ENCODE measurements at places on chromosomes 7 and 10.

DNA sequence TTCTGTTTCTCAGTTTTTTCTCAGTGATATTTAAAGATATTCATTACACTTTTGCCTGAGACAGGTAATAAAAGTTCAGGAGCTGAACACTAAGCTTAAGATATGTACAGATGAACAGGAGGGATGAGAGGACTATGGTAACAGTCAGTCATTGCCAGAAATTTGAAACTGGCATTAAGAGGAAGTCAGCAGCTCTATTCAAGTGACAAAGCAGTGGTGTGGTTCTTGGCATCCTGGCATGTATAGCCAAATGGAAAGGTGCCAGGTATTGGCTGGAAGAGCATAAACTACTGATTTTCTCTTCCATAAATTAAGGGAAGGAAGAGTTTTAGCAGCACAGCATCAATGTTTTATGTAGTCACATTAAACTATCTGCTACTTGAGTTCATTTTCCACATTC, 22.7 kb downstream of the HOXA1 start:
- no peak for DNase-seq

GRCh38 chr10:128859738-128860386, 607.2 kb upstream of the MGMT start:
- DNase-seq = no peak

DNA sequence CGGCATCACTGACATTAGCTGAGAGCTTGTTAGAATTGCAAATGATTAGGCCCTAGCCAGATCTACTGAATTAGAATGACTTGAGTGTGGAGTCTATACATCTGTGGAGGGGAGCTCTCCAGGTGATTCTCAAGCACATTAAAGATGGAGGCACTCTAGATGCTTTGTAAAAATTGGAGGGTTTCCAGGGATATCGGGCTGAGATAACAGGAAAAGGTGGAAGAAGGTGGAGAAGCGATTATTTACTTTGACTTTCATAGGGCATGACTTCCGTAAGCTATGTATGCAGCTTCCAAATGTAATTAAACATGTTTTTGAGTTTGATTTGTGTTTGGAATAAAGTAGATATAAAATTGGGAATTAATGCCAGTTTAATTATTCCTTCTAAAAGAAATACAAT, 235.0 kb upstream of the PTN start:
- DNase-seq = no peak

DNA sequence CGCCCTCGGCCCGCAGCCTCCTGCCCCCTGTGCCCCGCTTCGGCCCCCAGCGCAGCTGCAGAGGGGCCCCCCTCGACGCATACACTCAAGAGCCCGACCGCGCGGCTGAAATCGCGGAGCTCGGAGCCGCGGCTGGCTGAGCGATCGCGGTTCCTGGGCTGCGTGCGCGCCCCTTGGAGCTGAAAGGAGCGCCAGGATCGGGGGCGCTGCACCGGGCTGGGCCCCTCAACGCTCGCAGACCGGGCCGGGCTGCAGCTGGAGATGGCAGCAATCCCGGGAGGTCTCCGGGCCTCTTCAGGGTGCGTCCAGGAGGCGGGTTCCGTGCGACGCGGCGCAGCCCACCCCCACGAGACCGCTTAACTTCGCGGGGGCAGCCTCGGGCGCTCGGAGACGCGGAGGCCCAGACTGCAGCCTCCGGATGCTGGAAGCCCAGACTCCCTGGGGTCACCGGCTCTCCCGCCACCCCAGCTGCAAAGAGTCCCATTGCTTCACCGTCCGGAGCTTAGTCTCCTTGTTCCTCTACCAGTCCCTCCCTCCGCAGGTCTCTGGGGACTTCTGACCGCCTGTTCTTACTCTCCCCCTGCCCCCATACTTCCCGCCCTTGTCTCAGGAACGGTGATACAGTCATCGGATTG, 73.0 kb upstream of the LRRC4 start:
- no peak for DNase-seq

All from stimulated activated CD8-positive, alpha-beta memory T cell treated with anti-CD3 and anti-CD28 coated beads, Interleukin-12 subunit alpha, Interleukin-12 subunit beta, amount 100 ng/mL, for 1 hour (primary cell).